GF-D8 (cell line): ENCODE measurements at places on chromosomes 3 and 15.

DNA sequence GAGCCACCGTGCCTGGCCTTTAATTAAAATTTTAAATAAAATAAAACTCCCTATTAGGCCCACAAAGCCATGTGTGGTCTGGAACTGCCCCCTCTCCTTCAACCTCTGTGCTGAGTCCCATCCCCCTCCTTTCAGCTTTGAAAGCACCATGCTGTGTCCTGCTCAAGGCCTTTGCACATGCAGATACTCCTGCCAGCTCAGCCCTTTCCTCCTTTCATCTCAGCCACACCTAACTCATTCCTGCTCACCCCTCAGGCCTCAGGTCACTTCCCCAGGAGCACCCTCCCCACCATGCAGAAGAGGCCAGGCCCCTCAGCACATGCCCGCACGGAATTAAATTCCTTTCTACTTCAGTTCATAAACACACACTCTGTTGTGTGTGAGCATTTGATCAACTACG, 28.1 kb downstream of the ATRIP start:
- no peak for DNase-seq

- no peak for DNase-seq
Observed at GRCh38 chr3:40800343-40800742, 275.6 kb downstream of the ZNF621 start.

GRCh38 chr3:181724192-181724965, 12.7 kb downstream of the SOX2 start:
- DNase-seq: no peak

DNA sequence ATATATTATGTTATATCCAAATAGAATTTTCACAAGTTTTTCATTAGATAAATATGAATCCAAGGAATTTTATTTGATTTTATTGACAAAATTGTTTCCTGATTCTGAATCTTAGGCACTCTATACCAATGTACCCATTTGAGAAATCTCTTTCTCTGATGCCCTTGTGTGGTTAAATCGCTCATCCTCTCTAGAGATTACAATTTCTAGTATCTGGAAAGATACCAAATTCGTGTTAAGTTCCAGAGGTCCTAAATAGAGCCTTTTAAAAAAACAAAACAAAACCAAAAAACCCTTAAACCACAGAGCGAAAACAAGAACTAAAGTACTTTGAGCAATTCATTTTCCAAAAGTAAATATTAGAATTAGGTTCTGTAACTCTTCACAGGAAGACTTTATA, 20.0 kb downstream of the SATB1 start:
- no peak for DNase-seq

GRCh38 chr3:60246361-60246760, 1004.9 kb downstream of the FHIT start:
- DNase-seq: no peak

DNA sequence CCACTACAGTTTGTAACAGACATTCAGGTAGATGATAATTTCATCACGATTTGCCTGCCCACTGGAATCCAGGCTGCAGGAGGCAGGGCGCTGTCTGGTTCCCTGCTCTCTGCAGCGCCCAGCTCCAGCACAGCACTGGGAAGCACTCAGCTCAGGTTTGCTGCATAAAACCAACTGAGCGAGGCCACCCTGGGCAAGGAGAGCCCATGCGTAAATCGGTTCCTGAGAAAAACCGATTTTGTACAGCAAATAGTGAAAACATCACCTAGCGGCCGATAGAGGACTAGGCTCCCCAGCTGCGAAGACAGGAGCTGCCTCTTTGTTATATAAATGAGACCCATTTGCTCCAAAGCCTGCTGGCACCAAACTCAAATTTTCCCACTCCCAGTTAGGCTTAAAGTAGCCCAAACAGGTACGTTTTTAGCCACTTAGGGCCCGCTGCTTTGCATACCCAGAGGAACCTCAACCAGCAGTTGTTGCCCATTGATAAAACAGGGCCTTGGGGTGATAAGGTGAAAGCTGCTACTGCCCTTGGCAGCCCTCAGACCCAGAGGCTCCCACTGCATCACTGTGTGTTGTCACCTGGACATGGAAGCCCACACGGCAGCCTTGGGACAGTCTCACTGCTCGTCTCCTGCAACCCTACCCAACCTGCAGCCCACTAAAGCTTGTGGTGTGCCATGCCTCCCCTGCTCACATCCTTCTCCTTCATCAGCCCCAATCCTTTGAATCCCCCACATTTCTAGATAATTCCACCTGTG, 47.5 kb downstream of the ALDH1L1 start:
- DNase-seq: no peak

- DNase-seq: no peak
Observed at GRCh38 chr15:83099290-83099689, 8.2 kb upstream of the TM6SF1 start.

GRCh38 chr15:34773013-34773412, 18.2 kb upstream of the GJD2 start:
- no peak for DNase-seq

GRCh38 chr3:48301800-48302166, 31.7 kb downstream of the SPINK8 start:
- peak; percentile 2 for DNase-seq

- DNase-seq: no peak
Observed at GRCh38 chr15:88132499-88132898, 124.0 kb downstream of the NTRK3 start.

DNA sequence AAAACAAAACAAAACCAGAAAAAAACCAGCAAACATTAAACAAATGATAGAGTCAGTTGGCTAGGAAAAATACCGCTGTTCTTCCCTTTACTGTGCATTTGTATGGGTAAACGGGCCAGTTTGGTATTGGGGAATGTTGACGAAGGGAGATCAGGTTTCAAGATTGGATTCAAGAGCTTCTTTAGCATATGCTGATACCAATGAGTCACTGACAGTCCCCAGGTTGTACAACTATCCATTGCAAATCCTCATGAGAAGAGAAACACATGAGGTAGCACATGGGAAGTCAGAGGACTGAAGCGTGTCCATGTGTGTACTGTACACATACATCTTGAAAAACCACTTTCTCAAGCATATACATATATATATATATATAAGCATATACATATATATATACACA, 25.6 kb downstream of the TIGIT start:
- no peak for DNase-seq

DNA sequence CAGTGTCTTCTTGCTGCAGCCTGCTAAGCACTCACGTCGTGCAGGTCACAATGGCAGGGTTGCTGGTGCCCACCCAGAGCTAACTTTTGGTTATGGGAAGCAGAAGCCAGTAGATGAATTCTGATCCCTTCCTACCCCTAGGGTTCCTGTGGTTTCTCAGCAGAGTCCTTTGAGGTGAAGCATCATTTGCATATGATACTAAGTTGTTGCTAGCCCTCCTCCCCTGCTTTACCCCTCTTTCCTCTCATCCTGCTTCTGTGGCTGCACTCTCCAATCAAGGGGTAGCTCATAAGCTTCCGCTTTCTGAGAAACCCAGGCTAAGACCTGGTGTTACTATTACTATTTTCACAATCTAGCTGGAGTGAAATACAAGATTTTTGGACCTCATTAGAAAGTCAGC, 22.1 kb upstream of the HEG1 start:
- DNase-seq: no peak

DNA sequence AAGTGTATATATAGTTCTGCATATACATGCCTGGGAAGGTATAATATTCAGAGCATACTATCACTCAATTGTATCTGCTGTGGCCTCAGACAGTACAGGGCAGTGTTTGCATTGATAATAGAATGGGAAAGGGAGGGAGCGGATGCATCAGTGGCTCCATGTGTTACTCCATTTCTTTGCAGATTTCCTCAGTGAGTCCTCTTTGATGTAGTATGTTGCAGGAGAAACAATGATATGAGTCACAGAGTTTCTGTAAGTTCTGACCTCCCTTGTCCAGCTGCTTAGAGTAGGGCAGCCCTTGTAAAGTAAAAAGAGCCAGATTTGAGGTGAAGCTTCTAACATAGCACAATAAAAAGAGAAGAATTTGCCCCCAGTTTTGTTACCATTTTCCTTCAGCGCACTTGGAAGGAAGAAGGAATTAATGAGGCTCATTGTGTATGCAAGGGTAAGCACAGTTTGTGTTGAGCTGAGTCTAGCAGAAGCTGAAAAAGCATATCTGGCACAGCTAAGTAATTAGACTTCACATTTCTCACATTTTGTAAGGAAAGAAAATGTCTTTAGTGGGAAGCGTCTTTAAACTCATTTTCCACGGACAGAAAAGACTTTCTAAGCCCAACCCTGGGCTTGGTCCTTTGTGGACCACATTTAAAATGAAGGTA, 555.8 kb upstream of the IL12A start:
- no peak for DNase-seq

DNA sequence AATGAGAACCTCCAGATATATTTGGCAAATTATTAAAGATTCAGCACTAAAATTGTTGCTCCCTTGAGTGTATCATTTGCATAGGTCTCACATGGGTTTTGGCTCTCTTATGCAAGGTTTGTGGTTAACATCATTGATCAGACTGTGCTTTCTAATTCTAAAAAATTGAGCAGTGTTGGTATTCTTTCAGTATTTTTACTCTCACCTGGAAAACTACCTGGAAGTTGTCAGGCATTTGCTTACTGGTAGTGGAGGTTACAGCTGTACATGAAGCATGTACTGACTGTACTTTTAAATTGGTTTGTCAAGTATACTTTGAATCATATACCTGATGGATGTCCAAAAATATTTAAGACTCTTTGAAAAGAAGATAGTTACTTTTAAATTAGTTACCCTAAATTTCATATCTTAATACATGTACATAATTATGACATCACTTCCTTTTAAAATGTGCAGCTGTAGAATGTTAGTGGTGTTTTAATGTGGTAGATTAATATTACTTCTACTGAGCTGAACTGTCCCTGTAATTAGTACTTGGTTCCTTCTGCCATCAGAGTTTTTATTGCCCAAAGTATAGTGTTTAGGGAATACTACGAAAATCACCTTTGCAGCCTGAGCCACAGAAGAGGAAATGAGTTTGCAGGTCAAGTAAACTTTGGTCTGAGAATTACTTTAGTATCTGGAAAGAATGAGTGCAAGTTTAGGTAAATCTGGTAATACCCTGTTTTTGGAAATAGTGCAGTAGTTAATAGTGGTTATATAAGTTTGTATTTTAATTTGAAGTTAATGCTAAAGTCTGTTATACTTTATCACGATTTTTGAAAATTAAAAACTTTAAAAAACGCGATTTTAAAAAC, 2.8 kb downstream of the CHD2 start:
- peak; percentile 24 for DNase-seq
